Ureter (tissue), 1 donor: ENCODE measurements at places on chromosomes 1 and 21. TPM values are rescaled to one million over a fixed set of nuclear protein-coding genes. Genes with fewer than 3 reads are reported as not detected.
A peak's percentile ranks its signal among the peaks of the same experiment; 100 is the strongest.

The HUNK gene
- 4.5 TPM for total RNA-seq

The ANGEL2 gene
- 43.9 TPM for total RNA-seq

The LRRC71 gene
- total RNA-seq: not detected

The GPR25 gene
- not detected for total RNA-seq

The HPCAL4 gene
- total RNA-seq: not detected

DNA sequence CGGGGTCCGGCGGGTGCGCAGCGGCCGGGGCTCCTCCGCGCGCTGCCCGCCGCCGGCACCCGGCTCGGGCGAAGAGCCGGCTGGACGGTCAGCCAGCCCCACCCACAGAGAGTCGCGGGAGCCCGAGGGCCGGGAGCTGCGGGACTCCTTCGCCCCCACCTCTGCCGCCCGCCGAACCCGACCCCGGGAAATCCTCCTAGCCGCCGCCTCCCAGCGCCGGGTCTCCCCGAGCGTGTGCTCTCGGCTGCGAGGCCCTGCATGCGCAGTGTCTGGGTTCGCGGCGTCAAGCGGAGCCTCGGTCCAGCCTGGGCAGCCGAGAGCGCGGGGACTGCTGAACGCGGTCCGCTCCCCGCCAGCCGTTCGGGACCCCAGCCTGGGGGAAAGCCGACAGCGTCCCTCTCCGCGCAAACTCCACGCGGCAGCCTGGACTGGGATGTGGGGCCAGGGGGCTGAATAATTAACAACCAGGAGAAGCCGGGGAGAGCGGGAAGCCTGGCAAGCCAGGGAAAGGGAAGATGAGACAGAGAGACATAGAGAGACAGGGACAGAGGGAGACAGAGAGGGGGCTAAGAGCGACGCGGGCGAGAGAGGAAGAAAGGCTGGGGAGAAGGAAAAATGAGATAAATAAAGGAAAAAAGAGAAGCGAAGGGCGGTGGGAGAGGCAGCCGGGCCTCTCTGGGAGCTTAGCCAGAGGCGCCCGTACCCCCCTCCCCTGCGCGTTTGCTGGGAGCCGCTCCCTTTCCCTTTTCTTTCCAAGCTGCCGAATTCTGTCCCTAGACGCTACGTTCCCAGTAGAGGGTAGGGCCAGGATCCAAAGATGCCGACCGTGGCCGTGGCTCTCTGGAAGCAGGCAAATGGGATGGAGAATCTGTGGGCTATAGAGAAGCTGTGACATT is 64.2 kb downstream of the MEF2D start:
- no peak for DNase-seq

DNA sequence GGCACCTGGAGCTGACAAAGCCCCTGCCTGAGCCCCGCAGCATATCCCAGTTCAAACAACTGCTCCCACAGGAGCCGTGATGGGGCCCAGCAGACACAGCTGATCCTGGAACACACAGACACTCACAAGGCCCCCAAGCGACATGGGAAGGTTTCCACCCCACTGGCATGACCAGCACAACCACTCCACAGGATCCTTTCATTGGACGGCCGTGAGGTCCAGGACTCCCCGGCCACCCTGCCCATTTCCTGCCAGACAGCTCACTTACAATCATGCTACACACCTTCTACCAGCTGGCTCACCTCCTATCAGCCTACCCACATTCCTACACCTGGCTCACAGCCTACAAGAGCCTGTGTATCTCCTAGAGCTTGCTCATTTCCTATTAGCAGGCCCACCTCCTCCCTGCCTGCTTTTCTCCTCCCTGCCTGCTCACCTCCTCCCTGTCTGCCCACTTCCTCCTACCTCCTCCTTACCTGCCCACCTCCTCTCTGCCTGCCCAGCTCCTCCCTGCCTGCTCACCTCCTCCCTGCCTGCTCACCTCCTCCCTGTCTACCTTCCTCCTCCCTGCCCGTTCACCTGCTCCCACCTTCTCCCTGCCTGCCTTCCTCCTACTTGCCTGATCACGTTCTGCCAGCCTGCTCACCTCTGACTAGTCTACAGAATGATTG is 73.9 kb downstream of the MATN1 start:
- DNase-seq: peak; percentile 84

- no peak for DNase-seq
Observed at GRCh38 chr1:60563777-60564535, 490.4 kb upstream of the C1orf87 start.

GRCh38 chr1:198564716-198565115 is 24.2 kb upstream of the ATP6V1G3 start:
- no peak for DNase-seq

- peak; percentile 62 for DNase-seq
Observed at GRCh38 chr1:156356875-156357534, 12.0 kb upstream of the RHBG start.

DNA sequence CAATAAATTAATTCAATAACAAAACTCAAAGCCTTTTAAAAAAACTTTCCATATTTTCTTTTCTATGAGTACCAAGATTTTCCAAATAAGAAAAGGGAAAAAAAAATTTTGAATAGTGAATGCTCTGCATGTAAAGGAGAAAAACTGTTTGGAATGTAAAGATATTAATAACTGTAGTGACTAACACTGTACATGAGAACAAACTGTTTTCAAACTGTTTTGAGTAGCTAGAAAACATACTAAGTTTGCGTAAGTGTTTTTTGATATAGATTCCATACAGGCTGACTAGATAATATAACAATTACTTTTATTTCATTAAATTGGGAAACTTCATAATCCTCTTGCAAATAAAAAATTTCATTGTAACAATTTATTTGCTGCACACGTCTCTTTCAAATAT is 150.5 kb downstream of the DPYD start:
- DNase-seq: no peak

- no peak for DNase-seq
Observed at GRCh38 chr1:85427331-85427730, 37.6 kb downstream of the DDAH1 start.

DNA sequence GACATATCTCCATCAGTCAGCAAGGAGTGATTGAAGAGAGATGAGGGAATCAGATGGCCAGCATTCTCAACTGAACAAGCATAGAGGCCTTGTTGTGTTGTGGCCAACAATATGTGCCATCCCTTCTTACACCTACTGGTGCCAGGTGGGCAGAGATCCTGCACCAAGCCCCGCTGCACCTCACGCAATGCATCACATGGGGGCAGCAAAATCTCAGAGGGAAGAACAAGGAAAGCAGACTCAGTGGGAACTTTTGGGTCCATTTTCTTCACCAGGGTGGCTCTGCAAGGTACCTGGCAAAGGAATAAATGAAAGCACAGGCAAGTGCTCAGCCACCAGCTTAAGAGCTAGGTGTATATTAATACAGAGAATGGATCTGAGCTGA is 33.2 kb downstream of the HSD3B2 start:
- no peak for DNase-seq

- DNase-seq: no peak
Observed at GRCh38 chr1:31588751-31589515, 12.6 kb downstream of the TINAGL1 start.

DNA sequence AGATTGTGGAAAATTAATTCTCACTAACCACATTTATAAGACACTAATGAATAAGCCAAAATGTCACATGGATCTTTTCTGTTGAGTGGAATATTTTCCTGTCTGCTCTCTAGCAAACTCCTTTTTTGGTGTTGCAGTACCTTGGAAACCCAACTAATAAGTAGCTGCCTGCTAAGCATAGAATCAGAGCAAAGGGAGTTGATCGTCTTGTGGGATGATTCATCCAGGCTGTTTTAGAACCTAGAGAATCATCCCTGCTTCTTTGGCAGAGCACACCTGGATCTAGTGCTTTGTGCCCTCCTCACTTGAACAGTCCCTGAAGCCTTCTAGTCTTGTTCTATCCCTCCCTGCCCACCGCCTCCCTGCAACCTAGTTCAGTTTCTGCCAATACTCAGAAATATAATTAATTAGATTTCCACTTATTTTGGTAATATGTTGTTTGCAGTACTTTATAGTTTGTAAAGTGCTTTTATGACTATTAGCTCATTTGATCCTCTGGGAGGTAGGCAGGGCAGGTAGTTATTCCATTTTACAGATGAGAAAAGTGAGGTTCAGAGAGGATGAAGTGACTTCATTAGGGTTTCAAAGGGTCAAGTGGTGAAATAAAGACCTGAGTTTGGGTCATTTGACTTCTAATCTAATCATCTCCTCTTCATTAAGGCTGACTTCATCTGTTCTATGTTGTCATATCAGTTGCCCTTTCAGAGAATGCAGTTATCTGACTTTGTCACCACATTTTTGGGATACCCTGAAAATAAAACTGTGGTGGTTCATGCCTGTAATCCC is 2.5 kb downstream of the AGO4 start:
- DNase-seq: no peak

- no peak for DNase-seq
Observed at GRCh38 chr1:235045034-235045690, 83.5 kb downstream of the TOMM20 start.
